ENCODE measurements at places on chromosomes 5 and 9. TPM values are rescaled to one million over a fixed set of nuclear protein-coding genes. Genes with fewer than 3 reads are reported as not detected.

GRCh38 chr5:18393565-18394442 is 759.5 kb downstream of the TAF11L14 start:
- no peak for DNase-seq

DNA sequence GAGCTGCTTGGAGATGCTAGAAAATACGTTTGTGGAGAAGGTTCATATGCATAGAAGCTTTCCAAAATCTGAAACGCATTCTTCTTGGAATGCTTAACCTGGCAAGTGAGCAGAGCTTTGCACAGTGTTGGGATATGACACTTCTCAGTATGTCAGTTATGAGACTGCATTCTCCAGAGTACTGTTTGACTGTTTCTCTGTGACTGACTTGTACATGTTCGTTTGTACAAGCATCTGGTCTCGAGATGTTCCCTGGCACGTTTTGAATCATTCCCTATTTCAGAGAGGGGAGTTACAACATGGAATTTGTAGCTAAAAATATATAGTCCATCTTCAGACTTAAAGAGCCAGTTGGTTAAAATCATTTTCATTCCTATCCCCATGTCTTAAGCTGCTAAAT is 272.4 kb downstream of the ARRDC3 start:
- DNase-seq = no peak

DNA sequence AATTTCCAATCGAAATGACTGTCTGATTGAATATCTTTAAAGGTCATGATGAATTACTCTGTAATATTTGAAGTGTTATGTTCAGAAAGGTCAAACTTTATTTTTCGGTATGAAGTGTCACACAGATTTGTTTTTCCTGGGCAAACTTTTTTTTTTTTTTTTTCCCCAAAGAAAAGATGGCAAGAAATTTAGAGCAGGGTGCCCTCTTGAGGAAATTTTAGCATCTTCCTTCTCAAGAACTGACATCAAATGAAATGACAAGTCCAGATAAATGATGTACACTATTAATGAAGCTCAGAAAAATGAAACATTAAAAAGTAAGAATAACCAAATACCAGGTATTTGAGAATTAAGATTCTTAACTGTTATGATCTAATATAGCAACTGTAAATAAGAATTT is 123.6 kb downstream of the INVS start:
- DNase-seq = no peak

DNA sequence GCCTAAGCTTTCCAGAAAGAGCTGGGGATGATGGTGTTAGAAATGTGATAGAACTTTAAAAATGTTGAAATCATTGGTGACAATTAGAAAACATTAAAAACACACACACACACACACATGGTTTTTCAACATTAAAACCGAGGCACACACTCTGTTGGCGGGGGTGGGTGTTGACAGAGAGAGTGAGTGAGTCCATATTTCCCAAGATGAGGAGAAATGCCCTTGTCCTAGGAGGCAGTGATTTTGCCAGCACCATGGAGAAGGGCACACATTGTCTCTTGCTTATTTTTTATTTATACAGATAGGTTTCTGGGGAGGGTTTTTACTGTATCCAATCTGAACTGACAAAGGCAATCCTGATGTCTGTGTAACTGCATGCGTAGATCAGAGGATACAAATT is 152.5 kb downstream of the INSYN2B start:
- DNase-seq = no peak

DNA sequence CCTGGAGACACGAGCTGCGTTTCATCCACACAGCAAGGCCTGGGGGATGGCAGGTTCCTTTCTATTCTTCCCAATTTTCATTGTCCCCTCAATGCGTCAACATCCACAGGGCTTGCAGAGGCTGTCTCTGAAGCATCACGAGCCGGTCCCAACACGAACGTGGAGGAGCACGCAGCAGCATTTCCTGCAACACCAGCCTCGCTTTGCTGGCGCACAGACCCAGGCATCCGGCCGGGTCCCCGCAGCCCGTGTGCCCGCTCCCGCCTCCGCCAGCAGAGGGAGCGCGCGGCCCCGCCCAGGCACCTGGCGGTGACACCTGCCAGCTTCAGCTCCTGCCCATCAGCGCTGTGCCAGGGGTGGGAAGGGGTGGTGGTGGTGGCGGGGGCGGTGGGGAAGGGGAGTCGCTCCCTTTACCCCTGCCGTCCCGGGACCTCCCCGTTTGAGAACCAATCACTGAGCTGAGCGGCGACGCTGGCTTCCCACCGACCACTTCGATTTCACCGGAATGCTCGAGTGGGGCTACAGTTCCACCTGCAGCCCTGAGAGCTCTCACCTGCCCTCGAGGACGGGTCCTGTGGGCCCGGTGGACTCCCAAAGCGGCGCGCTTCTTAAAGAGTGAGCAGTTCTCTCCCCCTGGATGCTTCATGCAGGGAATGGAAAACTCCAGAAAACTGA is 464.5 kb downstream of the ICE1 start:
- DNase-seq = no peak

DNA sequence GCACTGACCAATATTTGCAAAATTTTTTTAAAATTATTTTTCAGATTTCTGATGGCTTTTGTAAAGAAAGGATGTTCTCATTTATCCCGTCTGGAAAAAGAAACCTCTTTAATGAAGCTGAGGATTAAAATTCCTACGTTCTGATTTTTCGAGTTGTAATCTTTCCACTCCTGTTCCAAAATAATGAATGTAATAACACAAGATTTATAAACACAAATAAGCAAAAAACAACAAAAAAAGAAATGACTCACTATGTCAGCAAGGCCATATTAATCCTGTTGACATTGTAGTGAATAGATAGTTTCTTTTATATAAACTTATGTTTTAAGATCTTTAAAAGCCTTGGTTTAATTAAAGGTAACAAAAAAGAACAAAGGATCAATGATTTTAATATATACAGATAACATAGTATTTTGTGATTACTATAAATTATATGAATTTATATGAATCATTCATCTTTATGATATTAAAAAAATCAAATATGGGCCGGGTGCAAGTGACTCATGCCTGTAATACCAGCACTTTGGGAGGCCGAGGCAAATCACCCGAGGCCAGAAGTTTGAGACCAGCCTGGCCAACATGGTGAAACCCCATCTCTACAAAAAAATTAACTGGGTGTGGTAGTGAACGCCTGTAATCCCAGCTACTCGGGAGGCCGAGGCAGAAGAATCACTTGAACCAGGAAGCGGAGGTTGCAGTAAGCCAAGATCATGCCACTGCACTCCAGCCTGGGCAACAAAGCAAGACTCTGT is 336.6 kb upstream of the DAB2 start:
- no peak for DNase-seq

DNA sequence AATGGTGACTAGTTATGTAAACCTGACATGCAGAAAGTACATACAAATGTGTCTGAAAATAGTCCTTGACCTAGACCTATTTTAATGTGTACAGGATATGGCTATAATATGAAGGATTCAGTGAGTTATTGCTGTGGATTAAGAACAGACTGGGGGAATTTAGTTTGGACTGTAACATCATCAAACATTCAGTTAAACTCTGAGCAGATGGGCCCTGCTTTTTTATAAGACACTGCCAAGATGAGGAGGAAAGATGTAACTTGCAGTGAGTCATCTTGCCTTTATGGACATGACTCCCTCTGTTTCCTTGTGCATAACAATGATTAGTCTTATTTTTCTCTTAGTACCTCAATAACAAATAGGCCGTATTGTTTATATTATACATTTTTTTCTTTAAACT is 12.2 kb downstream of the PPP3R2 start:
- DNase-seq = no peak

DNA sequence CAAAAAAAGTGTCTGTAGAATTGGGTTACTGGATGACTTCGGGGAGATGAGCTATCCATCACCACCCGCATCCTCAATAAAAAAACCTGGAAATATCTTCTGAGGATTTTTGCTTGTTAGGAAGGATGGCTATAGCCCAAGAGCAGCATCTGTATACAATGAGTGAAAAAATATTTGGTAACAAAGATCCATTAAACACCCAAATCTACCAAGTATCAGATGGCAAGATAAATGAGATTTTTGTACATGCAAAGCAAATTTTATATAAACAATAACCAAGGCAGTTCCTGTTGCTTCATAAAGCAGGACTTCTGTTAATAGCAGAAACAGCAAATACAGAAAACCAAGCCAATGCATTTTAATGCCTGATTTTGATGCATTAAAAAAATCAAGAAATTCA is 166.6 kb downstream of the SLC28A3 start:
- no peak for DNase-seq

DNA sequence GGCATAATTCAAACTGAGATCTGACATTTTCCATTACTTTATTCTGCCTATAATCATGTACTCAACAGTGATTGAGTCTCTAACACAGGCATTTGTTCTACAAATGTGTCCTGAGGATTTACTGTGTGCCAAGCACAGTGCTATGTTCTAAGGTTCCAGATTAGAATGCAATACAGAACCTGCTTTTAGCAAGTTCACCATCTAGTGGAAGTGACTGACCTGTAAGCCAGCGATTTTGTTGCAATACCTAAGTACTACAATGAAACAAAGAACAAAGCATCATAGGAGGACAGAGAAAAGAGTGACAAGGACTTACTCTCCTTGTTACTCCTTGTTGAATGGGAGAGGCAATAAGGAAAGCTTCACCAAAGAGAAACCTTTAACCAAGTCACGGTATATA is 348.1 kb downstream of the ELAVL2 start:
- no peak for DNase-seq

DNA sequence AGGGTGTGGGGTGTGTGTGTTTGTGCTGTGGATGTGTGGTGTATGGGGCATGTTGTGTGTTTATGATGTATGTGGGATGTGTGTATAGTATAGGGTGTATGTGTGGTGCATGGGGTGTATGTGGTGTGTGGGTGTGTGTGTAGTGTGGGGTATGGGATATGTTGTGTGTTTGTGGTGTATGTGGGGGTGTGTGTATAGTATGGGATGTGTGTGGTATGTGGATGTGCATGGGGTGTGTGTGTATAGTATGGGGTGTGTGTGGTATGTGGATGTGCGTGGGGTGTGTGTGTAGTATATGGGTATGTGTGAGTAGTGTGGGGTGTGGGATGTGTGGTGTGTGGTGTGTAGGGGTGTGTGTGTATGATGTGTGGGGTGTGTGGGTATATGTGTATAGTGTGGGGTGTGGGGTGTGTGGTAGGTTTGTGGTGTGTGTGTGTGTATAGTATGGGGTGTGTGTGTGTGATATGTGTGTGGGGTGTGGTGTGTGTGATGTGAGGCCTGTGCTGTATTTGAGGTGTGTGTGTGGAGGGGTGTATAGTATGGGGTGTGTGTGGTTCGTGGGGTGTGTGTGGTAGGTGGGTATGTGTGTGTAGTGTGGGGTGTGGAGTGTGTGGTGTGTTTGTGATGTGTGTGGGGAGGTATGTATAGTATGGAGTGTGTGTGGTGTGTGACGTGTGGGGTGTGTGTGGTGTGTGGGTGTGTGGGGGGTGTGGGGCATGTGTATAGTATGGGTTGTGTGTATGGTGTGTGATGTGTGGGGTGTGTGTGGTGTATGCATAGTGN is 10.5 kb downstream of the ECSCR start:
- DNase-seq = no peak

DNA sequence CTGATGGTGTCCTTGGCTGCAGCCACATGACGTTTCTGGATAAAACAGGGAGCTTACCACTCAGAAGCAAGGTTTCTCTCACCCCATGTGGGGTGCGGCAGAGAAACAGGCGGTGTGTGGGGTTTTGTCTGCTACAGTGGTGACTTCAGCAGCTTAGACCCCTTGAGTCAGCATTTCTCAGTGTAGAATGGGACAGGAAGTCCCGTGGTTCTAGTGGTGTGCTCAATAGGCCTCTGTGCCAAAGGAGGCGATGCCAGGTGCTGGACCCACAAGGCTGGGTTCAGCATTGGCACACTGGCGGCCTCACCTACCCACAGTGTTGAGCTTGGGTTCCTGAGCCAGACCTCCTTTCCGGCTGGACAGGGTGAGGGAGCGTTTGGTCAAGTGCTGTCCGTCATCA is 125.2 kb upstream of the SMIM23 start:
- no peak for DNase-seq

DNA sequence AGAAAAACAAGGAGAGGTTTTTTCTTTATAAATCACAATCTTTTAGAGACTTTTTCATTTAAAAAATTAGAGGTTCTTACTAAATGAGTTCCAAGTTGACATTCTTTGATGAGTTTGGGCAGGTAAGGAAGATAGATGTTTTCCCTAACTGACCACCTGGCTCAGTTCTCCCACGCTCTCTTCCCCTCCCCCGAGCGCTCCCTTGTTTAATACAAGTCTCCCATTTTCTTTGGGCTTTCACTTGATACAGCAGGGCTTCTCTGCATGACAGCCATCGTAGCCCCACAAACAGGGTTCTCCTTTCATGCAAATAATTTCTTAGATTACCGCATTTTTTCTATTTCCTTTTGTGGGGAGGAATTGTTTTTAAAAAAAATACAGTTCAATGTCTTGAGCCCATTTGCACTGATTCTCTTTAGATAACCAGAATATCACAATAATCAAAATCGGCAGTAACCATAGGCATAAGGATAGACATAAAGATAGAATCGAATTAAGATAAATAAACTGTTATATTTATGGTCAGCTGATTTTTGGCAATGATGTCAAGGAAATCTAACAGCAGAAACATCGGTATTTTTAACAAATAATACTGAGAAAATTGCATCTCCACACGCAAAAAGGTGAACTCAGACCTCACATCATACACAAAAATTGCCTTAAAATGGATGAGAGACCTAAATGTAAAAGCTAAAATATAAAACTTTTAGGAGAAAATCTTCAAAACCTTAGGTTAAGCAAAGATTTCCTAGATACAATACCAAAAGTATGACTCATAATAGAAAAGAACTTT is 325.4 kb downstream of the PIK3R1 start:
- no peak for DNase-seq

DNA sequence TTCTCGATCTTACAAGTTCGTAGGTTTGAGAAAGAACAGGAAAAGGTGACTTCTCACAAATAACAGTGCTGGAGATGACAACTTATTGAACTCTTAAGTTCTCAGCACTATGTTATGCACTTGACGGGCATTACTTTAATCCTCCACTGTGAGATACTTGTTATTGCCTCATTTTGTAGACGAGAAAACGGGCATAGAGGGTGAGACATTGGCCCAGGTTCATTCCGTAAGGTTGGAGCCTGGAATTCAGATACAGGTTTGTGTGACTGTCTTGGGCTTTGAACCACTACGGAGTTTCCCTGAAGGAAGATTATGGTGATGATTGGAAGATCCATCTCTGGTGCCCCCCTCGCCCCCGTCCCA is 657 bp downstream of the MAT2B start:
- DNase-seq = no peak

- DNase-seq = no peak
Observed at GRCh38 chr5:35908814-35909213, 29.6 kb downstream of the CAPSL start.

GRCh38 chr5:3139499-3139931 is 388.0 kb upstream of the IRX2 start:
- DNase-seq = no peak

DNA sequence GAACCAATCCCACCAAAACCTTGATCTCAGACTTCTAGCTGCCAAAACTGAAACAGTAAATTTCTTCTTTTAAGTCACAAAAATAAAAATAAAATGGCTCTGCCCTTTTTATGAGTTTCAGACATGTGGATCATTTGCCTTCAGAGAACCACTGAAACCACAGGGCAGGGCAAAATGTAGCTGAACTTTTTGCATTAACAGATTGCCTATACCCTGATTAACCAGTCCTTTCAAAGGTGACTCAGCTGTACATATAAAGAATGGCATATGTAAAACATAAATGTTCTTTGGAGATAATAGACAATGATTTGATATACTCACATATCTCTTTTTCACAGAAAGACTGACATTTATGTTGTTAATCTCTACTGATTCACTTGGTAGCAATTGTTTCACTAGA is 187.1 kb upstream of the GRIN3A start:
- no peak for DNase-seq

The JAK2 gene
- total RNA-seq = 15.4 TPM

The BTNL9 gene
- total RNA-seq = 0.08 TPM

The BASP1 gene
- 190 TPM for total RNA-seq

The PCDHGA12 gene
- 0.72 TPM for total RNA-seq

The OMD gene
- total RNA-seq = not detected

The EFNA5 gene
- 13.5 TPM for total RNA-seq
